ENCODE measurements at places on chromosomes 3 and 15.

GRCh38 chr3:127674101-127674721 lies 1.5 kb downstream of the ABTB1 start:
- DNase-seq, result no peak

DNA sequence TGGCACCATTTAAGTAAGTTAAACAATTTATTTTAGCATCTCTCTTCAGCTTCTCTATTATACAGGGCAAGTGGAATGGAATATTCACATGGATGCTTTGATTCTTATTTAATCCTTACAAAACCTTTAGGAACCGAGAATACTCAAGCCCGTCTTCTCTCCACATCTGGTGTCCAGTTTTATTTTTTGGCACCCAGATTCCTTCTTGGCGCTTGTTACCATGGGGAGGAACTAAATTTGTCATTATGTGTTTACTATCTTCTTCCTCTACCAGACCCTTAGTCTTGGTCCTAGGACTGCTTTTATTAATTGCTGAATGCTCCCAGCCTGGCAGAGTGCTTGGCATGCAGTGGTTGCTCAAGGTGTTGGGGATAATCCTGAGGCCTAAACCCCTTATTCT lies 138.8 kb downstream of the CACNA2D3 start:
- DNase-seq, result no peak

DNA sequence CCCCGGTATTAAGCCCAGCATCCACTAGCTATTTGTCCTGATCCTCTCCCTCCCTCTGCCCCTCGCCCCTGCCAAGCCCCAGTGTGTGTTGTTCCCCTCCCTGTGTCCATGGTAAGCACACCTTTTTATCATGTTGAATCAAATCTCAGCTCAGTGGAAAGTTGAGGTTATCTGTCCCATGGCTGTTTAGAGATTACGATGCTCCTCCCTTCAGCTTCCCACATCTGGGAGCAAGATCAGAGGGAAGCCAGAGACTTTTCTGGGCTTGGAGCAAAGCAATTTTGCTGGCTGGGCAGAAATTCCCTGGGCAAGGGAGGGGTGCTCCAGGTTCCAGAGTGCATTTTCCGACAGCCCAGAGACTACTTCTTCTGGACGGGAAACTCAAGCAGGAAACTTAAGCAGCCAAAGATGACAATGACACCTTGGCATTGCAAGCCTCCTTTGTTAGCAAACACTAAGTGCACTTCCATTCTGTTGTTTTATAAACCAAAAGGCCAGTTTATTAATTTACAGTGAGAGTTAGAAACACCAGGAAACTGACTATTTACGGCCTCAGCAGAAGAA lies 104.5 kb downstream of the MESD start:
- DNase-seq, result no peak

DNA sequence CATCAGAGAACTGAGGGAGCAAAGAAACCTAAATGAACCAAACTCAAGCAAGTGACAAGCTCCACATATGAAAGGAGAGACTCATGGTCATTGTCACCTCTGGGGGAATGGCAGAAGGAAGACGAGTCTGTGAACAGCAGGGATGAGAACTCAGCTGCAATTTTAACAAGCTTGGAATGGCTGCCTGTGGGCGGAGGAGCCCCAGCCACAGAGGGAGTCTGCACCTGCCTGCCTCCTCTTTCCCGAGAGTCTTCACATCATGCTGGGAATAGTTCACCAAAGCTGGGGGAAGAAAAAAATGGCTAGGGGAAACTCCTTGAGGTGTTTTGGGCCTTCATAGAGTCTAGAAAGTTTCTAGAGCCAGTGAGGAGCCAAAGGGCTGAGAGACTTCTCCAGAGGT lies 21.3 kb upstream of the BHLHE40 start:
- no peak for DNase-seq

GRCh38 chr3:194089357-194090177 lies 46.4 kb upstream of the HES1 start:
- peak; percentile 100 for DNase-seq

All from kidney glomerular epithelial cell (primary cell).